ENCODE measurements at places on chromosomes 7 and 10.

GRCh38 chr10:11225935-11226334 lies 208.3 kb downstream of the CELF2 start:
- peak; percentile 70 for DNase-seq

DNA sequence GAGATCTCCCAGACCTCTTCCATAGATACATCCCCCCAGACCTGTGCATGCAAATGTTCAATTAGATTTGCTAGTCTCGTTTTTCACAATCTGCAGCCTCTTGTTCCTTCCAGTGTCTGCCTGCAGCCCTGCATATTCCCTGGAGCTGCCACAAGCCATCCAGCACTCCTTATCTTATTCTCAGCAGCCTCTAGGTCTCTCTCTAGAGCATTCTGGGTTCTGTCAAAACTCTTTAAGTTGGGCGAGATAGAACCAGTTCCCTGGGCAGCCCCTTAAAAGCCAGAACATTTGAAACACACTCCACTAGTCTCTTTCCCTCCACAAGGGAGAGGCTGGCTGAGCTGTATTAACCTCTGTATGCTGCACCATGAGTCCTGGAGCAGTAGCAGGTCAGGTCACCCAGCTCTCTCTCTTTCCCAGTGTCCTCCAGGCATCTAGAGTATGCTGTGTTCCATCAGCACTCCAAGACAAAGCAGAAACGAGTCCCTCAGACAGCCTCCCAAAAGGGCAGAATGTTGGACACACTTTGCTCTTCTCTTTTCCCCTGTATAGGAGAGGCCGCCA lies 20.6 kb upstream of the MCM10 start:
- no peak for DNase-seq

DNA sequence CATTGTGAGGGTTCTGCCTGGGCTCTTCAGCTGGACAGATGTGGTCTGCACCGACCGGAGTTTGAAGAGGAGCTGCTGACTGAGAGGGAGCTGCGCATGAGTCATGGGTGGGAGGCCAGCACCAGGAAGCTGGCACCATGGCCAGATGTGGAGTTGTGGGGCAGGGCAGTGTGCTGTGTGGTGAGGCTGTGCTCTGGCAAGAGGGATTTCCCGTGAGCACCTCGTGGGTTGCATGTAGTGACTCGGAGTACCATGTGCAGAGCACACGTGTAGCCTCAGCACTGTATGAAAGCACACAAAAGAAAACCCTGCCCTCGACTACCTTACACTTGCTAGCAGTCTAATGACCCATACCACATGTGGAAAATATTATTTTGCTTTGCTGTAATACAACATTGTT lies 103.4 kb downstream of the WNT2 start:
- no peak for DNase-seq

GRCh38 chr7:155327590-155328320 lies 30.1 kb downstream of the INSIG1 start:
- DNase-seq: no peak

DNA sequence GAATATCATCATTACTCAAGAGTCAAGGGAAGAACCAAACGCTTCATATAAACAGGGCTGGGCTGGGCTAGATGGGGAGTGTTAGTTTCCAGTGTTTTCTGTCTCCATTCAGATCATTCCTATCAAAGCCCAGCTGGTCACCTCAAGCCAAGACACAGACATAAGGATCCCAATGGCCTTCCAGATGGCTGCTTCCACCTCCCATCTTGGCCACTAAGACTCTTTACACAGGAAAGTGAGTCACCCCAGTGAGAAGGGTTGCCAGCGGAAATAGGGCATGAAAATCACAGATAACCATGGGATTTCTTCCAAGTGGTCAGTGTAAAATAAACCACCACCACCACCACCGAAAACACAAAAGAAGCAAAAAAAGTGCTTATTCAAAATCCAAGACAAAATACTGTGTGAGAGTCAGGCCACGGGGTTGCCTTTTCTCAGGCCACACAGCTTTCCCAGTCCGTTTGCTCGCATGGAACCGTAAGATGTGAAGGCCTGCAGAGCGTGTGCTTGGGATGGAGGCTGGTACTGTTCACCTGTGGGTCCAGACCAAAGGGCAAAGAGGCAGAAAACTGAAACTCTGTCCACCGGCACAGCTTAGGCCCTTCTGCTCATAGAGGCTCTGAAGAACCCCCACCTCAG lies 5.6 kb downstream of the PRSS2 start:
- no peak for DNase-seq

DNA sequence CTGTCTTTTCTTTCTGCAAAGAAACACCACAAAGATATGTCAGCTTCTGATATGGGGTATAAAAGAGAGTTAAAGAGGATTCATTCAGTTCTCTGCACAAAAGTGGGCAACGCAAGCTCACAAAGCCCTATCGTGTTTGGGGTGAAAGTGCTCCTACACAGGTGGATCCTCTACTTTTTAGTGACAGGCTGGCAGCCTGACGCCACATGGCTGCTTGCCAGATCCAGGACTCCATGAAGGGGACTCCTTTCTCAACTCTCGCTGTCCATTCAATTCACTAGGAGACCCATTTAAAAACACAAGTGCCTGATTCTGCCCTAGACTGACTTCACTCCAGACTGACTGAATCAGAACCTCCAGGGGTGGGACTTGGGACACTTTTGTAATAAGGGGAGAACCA lies 8.0 kb downstream of the PARP12 start:
- no peak for DNase-seq

- DNase-seq: no peak
Observed at GRCh38 chr7:80508440-80508839, 3.4 kb downstream of the GNAT3 start.

- DNase-seq: no peak
Observed at GRCh38 chr7:27169658-27170425, 4.3 kb downstream of the HOXA10 start.

DNA sequence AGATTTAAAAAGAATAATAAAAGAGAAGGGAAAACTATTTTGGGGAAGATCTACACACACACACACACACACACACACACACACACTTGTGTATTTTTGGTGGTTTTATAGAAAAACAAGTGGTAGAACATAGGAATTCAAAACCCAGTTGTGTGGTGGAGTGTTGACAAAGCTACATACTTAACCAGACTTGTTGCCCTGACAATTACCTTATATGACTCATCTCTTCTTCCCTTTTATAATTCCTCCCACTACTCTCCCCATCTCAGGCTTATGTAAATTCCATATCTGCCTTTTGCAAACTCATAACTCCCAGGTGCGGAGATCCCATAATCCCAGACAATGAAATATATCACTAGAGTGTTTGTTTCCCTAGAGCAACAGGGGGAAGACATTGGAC lies 873.7 kb downstream of the NXPH1 start:
- DNase-seq: no peak

DNA sequence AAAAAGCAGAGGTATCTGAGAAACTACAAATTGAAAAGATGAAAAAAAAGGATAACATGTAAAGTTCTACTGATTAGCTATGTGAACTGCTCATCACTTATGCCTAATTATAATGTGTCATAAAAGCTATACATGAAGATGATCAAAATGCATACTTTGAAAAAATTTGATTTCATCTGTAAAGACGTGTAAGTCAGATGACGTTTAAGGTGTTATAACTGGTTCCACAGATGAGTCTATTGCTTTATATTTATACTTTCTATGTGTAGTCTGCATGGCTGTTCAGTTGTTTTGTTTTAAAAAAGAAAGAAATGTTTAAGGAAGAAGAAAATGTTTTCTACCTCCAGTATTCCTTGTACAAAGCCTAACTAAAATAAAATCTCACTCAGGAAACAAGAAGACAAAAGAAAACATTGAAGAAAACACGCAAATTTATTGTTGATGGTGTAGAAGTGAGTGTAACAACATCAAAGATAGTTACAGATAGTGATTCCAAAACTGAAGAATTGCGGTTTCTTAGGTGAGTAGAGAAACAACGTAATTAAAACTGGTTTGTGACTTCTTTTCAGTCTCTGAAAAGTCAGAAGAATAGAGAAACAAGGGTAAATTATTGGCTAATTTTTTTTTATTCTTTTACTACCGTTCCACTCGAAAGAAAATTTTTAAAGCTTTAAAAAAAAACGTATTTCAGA lies 38.4 kb downstream of the SLK start:
- DNase-seq: no peak

GRCh38 chr7:151194188-151194587 lies 7.1 kb upstream of the ASB10 start:
- no peak for DNase-seq

DNA sequence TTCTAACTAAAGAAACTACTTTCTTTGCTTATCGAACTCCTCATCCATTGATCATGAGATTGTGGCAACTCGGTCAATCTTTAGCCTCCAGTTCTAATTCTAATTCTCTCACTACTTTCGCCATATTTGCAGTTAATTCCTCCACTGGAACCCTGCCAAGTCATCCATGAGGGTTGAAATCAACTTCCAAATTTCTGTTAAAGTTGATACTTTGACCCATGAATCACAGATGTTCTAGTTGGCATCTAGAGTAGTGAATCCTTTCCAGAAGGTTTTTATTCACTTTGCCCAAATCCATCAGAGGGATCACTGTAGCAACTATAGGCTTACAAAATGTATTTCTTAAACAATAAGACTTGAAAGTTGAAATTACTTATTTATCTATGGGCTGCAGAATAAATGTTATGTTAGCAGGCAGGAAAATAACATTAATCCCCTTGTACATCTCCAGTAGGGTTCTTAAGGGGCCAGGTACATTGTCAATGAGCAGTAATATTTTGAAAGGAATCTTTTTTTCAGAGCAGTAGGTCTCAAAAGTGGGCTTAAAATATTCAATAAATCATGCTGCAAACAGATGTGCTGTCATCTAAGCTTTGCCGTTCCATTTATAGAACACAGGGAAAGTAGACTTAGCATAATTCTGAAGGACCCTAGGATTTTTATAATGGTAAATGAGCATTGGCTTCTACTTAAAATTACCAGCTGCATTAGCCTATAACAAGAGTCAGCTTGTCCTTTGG lies 39.4 kb downstream of the CCDC71L start:
- no peak for DNase-seq

DNA sequence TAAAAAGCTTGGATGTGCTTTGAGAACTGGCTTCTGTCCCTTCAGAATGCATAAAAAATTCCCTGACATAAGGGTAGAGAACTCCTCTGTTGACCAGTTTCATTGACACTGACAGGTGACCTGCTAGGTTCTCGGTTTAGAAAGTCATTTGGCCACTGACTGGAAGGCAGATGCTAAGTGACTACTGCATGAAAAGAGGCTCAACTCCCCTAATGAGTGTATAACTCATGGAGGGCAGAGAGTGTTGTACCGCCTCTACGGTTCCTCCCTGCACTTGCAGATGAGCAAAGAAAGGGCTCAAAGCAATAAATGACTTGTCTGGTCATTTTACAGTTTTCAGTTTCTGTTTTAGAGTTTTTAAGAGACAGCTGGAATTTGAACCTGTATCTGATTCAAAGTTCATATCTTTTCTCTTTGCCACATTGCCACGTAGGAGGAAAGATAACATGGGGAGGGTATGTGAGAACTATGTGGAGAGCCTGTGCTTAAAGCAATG lies 2.9 kb upstream of the FGL2 start:
- DNase-seq: no peak

GRCh38 chr10:121064491-121064890 lies 213.3 kb downstream of the WDR11 start:
- no peak for DNase-seq

DNA sequence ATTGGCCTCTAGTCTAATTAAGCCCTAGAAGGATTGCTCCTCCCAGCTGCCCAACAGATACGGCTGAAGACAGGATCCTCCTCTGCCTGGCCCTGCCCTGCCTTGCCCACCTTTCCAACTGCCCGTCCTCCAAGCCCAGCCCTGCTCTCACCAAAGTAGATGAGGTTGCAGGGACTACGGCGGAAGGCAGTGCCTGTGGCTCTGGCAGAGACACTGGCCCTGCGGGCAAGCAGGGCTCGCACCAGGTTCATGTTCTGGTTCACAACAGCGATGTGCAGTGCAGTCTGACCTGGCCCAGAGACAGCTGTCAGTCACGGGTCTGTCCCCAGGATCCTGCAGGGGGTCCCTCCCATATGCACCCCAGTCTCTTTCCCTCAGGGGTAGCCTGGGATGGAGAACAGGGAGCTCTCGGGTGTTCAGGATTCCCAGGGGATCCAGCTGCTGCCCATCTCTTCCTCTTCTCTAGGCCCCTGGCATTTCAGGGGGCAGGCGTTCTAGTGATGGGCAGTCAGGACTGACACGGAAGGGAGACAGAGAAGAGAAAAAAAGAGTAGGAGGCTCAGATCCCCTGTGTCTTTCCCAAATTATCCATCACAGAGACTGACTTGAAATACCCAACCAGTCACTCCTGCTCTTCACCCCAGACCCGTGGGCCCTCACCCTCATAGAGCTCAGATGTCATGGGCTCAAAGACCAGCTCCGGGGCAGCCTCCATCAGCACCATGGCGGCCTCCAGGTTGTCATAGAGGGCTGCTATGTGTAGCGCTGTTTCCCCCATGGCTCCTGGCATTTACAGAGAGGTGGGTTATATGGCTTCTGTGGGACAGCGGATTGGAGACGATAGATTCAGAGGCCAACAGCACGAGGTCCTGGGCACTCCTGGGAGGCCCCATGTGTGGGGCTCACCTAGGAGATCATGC lies 8.3 kb downstream of the TRPV6 start:
- no peak for DNase-seq

DNA sequence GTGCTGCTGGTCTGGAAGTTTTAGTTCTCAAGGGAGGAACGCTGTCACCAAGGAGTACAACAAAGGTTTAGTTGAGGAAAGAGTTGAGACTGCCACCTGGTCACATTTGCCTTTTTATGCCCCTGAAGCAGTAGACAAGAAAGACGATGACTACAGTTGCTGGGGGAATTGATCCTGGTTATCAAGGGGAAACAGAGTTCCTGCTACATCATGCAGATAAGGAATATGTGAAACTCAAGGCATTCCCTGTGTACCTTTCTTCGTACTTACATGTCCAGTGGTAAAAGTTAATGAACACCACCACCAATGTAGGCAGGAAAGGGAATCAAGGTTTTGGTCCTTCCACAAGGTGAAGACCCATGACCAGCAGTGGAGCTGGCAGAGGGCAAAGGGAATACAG lies 31.8 kb downstream of the SLC35B4 start:
- DNase-seq: no peak

DNA sequence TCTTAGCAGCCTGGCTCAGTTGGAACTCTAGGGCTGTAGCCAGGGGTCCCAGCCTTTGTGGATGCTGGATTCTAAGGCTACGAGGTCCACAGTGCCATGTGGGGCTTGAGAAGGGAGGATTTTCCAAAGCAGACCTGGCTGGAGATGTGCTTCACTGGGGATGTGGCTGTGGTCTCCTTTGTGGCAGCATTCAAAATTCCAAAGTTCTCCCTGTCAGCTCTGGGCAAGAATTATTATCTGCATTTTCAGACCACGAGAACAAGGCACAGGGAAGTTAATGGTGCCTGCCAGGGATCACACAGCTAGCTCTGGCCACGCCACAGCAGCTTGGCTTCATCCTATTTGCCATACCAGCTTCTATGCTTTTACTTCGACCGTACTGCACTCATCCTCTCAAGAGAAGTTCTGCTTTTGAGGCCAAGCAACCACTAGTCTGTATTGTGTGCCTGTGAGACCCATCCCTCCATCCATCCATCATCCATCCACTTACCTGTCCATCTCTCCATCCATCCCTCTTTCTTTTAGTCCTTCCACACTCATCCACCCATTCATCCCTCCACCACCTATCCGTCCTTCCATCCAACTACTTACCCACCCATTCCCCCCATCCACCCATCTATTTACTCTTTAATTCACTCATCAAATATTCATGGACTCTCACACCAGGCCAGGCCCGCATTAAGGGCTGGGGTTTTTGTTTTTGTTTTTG lies 71.5 kb downstream of the ZMIZ1 start:
- DNase-seq: no peak

Data from activated naive CD8-positive, alpha-beta T cell treated with anti-CD3 and anti-CD28 coated beads, Interleukin-2, amount 50 U/mL, for 24 hours (primary cell).